ENCODE measurements at places on chromosomes 3 and 15.

DNA sequence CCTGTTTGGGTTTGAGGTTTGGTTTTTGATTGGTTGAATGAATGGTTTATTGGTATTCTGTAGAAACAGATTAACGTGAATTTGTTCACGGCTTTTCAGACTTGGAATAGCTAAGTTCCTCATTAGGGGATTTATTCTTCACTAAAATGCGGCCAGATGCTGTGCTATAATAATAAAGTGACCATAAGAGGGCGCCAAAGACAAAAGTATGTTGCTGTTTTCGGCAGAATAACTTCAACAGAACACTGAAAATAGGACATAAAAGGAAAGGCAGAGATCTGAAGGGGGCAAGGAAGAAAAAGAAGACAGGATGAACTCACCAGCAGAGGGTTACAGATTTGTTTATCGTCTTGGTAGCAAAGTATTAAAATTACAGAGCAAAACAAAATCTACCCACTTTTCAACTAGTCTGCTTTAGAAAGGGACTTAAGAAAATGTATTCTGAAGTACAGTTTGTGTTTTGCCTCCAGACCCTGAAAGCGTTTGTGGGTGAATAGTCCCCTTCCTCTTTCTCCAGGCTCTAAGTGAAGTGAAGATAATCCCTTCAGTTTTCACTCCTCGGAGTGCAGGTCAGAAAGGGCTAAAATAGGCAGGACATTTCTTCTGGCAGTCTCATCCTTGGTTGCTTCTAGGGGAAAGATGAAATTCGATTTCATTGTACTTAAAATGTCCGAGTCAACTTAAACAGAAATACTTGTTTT, 147.6 kb downstream of the IL20RB start:
- DNase-seq = peak; percentile 54

DNA sequence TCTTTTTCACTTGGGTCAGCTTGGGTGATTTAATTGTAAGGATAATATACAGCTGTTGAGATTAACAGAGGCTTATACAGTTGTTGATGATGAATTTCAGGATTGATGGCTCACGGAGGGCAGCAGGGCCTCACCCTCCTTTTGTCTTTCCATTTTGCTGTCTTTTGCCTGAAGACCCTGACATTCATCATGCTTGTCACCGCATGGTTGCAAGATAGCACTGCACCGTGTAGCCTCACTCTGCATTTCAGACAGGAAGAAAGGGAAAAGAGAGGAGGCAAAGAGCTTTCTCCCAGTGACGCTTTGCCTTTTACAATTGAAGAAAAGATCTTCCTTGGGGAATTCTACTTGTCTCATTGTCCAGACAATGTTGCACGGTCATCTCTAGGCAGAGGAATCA, 115.1 kb downstream of the TPRG1 start:
- DNase-seq = no peak

DNA sequence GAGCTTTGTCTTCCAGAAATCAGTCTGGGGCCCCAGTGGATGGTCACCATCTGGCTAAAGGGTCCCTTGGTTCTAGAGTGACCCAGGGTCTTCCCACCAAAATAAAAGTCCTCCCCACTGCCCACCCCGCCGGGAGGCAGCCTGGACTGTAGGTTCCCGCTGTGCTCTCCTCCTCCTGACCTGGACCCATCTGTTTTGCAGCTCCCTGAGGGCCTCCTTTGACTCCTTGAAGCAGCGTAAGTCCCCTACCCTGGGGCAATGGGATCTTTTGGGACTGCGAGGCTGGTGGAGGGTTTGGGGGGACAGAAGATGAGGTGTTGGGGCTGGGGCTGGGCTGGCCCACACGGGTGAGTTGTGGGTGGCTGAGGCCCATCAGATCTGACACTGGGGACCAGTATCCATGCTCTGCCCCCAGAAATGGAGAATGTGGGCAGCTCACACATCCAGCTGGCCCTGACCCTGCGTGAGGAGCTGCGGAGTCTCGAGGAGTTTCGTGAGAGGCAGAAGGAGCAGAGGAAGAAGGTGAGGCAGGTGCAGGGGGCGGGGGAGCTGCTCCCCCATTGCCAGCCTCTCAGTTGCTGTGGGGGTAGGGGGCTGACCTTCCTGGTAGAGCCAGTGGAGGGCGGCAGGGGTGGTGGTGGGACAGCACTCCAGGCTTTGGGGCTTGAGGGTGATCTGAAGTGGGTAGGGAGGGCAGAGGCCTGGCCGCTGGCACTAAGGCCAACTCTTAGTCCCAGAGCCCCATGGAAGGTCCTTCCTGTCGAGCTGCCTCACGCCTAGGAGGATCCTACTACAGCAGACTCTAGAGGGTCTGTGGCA, 30.4 kb downstream of the PSTPIP1 start:
- no peak for DNase-seq

GRCh38 chr15:59699810-59700431, 10.8 kb upstream of the BNIP2 start:
- DNase-seq = no peak

GRCh38 chr3:15011174-15011573, 53.9 kb downstream of the MRPS25 start:
- no peak for DNase-seq

- DNase-seq = no peak
Observed at GRCh38 chr3:80263260-80263659, 495.5 kb upstream of the ROBO1 start.

DNA sequence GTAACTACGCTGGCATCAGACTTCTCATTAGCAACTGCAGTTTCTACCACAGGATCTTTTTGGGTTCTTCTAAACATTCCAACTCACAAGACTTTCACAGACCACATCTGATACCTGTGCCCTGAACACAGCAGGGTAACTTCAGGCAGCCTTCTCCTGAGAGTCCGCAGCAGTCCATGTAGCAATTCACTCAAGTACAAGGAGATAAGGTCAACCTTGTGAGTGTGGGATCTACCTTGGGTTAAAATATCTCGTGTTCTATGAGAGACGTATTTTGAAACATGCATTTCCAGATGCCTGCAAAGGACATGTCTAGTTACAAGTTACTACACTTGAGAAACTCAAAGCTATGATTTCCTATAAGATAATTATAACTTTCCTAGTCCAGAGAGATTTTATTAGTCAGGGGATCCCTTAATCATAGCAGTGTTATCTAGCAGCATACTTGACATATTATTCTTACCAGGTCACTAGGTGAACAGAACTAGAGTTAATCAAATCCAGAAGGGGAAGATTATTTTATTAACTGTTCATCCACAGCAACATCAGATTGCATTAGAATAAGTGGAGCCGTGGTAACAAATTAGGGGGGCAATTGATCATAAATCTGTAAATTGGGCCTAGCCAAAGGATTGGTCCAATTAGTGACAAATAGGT, 66.4 kb downstream of the ASTE1 start:
- DNase-seq = no peak

GRCh38 chr15:59522988-59523461, 85.0 kb downstream of the FAM81A start:
- DNase-seq = peak; percentile 76

GRCh38 chr15:41794081-41794480, 19.8 kb downstream of the MAPKBP1 start:
- no peak for DNase-seq

DNA sequence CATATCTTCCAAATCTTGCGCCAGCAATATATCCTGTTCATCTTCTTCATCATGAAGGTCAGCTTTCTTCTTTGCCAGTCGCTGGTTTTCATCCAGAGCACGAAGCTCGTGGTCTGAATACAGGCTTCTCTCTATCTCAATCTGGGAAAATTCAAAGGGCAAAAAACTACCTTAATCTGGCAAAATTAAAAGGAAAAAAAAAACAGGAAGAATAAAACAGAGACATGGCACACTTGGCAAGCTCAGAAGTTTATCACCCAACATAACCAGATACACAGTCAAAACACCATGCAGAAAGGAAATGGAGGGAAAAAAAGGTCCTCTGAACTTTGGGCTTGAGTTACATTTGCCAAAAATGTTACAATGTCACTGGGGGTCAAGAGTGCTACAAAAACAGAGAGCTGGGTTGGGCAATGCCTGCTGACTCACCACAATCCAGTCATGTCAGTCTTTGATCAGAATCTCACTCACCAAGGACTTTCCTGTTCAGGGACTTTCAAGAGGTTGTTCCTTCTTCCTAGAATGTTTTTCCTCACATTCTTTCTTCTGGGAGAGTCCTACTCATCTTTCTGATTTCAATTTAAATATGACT, 1.5 kb downstream of the MRPL46 start:
- no peak for DNase-seq

- no peak for DNase-seq
Observed at GRCh38 chr3:141454054-141454453, 32.8 kb upstream of the RASA2 start.

DNA sequence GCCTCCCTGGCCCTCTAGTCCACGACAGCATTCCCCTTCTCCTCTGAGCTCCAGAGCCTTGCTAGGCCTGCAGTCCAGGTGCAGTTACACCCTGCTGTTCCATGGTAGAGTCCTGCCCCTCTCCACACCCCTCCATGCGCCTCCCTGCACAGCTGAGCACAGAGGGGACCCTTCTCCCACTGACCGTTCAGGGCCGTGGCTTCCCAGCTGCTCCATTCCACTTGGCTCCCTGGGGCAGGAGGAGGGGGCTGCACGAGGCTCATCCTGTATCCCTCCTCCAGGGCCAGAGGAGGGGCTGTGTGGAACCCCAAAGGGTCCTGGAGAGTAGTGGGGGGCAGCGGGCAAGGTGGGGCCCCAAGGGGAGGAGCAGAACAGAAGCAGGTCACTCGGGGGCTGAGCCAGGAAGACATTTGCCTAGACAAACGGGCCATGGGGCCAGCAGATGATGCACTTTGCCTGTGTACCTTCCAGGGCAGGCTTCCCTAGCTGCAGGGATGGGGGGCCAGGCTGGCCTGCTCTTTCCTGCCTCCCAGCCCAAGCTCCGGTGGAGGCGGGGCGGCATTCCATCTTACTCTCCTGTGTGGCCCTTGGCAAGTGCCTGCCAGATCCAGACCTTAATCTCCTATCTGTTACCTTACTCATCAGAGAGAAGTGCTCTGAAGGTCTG, 20.7 kb upstream of the GOLGA6C start:
- no peak for DNase-seq

GRCh38 chr3:193452338-193452737, 73.8 kb upstream of the ATP13A5 start:
- peak; percentile 19 for DNase-seq

- no peak for DNase-seq
Observed at GRCh38 chr15:39242345-39242744, 338.5 kb upstream of the THBS1 start.

GRCh38 chr3:138438896-138439295, 4.5 kb downstream of the ESYT3 start:
- no peak for DNase-seq

- DNase-seq = no peak
Observed at GRCh38 chr15:31195871-31196270, 94.3 kb upstream of the TRPM1 start.

GRCh38 chr3:25618028-25618427, 46.7 kb downstream of the TOP2B start:
- no peak for DNase-seq

DNA sequence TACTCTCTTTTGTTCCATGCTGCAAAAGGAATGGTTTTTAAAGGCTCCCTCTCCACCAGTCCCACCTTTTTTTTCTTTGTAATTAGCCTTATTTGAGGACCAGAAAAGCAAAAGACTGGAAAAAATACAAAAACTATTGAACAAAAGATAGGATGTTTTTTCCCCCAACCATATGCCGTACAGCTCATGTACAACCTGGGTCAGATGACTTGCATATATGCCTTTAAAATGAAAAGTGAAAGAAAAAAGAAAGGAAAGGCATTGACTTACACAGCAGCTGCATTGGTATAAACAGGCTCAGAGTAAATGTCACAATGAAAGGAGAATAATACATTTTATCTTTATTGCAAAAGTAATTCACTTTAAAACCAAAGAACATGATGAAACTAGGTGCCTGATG, 69.5 kb upstream of the CMC1 start:
- DNase-seq = no peak

DNA sequence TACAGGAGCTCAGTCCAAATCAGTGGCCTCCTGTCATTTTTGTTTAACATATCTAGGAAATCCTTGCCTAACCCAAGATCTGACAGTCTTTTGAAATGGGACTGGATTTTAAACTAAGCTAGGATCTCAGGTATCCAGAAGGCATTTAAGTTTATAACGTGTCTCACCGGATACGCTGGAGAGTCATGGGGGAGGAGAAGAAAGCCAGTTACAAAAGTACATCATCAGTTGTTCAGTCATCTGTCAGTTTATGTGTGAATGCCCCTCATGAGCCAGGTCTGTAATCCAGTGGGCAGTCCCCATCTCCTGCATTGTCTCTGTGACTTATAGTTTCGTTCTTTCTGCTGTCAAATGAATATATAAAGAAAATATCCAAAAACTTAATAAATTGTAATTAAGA, 44.4 kb downstream of the RAB7A start:
- no peak for DNase-seq

DNA sequence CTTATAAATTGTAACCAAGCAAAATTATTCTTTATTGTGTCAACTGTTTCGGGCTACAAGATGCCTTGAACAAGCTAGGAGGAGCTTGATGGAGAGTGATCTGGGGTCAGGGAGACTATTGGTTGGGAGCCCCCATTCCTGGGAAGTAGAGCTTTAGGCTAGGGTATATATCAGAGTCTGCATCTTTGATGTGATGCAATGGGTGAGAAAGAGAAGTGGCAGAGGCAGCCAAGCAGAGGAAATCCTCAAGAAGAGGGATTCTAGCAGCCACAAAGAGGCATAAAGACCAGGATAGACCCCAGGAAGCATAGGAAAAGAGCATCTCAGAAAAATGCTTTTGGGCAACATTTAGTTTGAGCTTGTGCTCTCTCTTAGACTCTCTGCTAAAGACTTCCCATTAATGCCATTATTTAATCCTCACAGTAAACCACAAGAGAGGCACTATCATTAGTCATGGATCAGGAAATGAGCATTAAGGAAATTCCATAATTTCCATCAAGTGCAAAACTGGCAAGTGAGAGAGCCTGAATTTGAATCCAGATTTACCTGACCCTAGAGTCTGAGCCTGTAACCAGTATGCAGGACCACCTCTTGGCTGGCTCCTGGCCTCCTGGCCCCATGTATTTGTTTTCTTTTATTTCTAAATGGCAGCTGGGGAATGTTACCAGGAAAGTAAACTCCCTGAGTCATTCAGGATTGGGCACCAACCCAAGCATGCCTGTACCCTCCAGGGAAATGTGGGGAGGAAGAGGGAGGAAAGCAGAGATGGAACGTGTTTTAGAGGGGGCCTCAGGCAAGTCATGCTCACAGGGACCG, 118.7 kb downstream of the RPL22L1 start:
- no peak for DNase-seq

GRCh38 chr15:51533672-51534398, 88.7 kb downstream of the DMXL2 start:
- no peak for DNase-seq

Measured in NCI-H345 (cell line).